Activated CD4-positive, alpha-beta T cell treated with anti-CD3 and anti-CD28 coated beads for 36 hours (primary cell): ENCODE measurements at places on chromosomes 13 and 19. TPM values are rescaled to one million over a fixed set of nuclear protein-coding genes. Genes with fewer than 3 reads are reported as not detected.

- DNase-seq: no peak
Measured at GRCh38 chr13:47945738-47946137, 55.3 kb downstream of the SUCLA2 start.

DNA sequence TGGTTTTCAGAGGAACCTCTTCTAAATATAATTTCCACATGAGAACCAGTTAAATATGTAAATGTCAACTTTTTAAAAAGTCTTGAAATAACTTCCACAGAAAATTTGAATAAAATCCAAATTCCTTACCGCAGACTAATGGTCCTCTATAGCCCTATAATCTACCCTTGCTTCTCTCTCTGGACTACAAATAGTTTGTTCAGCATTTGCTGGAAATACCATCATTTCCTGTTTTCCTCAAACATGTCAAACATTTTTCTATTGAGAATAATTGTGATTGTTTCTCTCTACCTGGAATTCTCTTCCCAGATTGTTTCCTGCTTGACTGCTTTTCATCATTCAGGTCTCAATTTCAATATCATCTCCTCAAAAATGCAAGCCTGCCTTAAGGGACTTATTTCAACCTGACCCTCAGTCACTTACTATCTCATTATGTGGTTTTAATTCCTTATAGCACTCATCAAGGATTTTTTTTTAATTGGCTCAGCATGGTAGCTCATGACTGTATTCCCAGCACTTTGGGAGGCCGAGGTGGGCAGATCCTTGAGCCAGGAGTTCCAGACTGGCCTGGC lies 898.9 kb upstream of the MIR17HG start:
- no peak for DNase-seq

GRCh38 chr13:48231080-48231479 lies 1.9 kb upstream of the ITM2B start:
- DNase-seq: no peak

DNA sequence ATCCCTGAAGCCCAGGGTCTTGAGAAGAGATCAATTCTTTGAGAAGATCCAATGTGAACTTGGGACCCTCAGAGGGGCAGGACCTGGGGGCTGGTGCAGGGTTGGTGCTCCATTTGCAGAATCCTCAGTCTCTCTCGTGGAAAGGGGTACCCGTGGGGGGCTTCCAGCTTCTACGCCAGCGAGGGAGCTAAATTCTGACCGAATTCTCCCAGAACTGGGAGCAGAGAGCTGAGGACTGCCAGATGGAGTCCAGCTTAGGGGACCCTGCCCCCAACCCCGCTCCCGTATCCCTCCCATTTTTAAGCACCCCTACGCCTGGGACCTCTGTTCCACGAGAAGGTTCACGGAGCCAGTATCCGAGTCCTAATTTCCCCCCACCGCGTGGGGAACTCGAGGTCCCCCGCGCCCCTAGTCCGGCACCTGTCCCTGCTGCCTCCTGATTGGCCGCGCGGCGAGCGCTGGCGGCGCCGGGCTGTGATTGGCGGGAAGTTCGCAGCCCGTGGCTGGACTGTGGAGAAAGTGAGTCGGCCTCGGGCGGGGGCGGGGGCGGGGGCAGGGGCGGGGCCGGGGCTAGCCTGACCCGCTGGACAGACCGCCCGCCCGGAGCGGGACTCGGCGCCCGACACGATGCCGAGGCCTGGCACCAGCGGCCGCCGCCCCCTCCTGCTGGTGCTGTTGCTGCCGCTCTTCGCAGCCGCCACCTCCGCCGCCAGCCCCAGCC lies 4.4 kb upstream of the LTBP4 start:
- peak; percentile 63 for DNase-seq

DNA sequence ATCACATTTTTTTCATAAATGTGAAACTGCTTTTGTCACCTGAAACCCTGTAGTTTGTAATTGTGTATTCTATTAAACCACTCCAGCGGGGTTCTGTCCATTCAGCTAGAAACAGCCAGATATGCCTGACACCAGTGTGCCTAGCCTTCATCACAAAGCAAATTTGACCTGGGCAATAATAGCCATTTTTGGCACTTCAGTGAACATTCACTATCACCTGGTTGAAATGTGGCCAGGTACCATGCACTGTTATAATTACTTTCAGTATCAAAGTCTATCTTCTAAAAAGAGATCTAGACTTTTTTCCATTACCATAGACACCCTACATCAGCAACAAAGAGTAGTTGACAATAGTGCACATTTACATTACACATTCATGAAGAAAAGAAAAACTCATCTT lies 64.5 kb downstream of the ZNF257 start:
- DNase-seq: no peak

GRCh38 chr13:26300140-26300539 lies 46.2 kb downstream of the CDK8 start:
- no peak for DNase-seq

- no peak for DNase-seq
Measured at GRCh38 chr19:3183721-3184641, 1.7 kb upstream of the NCLN start.

DNA sequence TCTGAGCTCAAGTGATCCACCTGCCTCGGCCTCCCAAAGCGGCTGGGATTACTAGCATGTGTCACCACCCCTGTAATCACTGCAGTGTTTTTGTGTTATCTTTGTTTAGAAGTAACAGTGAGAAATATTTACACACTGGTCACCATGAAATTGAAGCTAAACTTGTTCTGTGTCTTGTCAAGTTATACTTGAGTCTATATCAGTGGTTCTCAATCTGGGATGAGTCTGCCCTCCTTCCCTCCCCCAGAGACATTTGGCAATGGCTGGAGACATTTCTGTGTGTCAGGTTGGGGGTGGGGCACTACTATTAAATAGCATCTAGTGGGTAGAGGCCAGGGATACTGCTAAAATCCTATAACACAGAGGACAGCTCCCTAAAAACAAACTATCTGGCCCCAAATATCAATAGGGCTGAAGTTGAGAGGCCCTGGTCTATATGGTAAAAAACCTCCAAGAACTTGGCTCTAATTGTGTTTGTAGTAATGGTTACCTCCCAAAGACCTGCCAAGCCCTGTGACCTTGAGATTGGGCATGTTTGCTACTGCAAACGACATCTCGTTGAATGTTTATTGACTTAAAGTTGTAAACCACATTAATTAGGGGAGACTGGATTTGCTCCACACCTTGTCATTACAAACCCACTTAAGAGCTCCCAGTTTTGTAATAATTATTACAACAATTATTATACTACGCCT lies 6.9 kb downstream of the CTU1 start:
- DNase-seq: no peak

DNA sequence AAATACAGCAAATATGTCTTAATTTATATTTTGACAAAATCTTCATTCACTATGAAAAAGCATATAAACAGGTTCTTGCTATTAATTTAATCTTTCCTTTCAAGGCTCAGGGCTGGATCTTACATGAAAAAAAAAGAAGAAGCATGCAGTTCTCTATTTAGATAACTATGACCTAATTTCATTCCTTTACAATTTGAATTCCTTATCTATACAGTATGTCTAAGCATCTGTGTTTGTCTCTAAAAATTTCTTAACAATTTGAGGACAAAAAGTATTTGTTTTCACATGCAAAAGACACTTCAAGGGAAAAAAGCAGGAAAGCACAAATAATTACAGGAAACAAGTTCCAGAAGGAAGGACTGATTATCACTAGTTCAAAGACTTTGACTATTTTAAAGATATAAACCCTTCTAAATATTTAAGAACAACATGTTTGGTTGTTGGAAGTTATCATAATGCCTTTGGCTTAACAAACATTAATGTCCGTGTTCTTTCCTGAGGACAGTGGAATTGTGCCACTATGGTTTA lies 157.5 kb downstream of the TBC1D4 start:
- DNase-seq: no peak

DNA sequence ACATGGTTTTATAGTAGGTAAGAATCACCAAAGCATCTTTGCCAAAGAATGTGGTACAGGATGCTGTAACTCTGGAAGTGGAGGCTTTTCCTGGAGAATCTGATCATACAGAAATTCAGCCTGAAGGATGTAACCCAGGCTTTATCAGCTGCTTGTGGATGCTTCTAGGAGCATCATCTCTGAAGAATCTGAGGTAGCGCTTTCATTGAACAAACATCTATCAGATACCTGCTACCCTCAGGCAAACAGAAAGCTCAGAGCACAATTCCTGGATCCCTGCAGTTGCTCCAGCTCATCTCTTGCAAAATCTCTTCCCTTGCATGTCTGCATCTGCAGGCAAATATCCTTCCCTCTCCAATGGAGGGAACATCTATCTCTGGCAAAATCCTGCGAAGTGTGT lies 9.3 kb downstream of the FAM124A start:
- no peak for DNase-seq

DNA sequence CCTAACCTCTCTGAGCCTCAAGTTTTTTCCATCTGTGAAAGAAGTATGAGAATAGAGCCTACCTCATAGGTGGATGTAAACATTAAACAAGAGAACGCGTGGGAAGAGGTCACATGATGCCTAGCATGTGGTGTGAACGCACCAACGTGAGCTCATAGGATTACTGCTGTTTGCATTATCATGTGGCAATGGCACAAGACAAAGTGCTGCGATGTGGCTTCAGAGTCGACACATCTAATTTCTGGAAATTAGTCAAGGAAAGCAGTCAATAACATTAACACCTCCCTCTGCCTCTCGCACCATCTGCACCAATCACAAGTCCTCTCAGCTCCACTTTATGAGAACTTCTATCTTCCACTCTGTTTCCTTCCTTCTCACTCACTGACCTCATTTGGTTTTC lies 489.7 kb downstream of the COG6 start:
- DNase-seq: peak; percentile 80

DNA sequence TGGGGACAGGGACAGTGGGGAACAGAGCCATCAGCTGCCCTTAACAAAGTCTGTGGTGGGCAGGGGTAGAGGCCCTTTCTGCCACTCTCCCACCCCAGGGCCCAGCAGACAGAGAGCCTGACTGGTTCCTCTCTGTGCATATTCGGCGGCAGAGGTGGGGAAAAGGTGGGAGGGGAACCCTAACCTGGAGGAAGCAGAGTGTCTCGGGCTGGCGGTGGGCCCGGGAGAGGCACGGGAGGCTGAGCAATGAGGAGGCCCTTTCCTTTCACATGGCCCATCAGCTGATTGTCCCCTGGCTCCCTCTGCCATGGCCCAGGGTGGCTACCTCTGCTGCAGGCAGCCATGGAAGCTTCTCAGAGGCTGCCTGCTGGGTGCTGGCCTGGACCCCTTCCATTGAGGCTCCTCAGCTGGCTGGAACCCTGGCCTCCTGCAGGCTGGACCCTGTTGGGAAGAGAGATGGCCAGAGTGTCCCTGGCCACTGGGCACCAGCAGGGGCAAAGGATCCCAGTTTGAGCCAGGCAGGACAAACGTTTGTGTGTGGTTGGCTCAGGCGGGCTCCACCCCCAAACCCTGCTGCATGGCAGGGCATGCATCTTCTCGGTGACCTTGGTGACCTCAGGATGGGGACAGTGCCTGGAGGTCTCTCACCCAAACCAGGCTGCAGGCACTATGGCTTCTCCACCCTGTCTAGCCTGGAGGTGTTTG lies 202.8 kb upstream of the ZNF536 start:
- DNase-seq: no peak

DNA sequence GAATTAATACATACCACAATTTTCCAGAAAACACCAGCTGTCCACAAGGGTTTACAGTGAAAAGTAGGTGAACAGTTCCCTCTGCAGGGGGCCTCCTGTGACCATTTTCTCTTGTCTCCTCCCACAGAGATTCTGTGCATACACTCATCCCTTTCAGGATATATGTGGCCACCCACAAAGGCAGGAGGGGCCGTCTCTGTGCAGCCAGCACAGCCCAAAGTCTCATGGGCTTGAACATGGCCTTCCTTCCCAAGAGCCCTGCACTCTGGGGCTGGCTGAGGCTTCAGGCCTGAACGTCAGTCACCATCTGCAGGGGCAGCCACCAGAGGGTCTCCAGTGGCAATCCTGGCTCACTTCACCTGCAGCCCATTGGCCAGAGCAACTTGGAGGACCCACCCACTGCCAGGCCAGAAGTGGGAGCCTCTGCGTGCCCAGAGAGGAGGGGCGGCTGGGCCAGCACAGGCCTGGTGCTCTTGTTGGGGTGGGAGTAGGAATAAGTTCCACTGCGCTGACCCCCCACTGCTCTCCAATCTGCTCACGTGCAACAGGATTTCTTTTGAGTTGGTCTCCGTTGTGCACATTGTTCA lies 25.1 kb downstream of the TMEM161A start:
- peak; percentile 21 for DNase-seq

DNA sequence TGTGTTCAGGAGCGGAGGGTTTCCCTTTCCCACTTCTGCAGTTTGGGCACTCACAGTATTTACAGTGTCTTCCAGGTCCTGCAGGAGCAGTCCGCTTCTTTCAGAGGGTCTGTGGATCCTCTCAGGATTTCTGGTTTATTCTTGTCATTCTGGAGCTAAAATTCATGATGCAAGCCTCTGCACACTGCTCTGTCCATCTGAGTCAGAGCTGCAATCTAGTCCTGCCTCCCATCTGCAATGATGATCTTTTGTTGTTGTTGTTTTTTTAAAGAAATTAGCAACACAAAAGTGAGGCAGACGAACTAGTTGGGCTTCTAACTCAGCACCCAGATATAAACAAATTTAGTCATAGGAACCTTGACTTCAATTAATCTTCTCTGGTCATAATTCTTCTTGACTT lies 86.5 kb downstream of the DLEU7 start:
- no peak for DNase-seq

DNA sequence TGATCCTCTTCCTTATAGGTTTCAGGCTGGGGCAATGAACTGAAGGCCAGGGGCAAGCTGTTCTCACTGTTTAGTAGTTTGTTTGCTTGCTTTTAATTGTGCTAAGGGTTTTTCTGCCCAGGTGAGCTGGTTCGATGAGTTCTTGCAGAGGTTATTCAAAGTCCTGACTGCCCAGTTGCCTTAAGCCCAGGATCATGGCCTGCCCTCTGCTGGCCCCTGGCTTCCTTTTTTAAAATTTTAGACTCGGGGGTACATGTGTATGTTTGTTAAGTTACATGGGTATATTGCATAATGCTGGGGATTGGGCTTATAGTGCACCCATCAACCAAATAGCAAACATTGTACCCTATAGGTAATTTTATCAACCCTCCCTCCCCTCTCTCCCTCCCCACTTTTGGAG lies 65.7 kb downstream of the ZNF536 start:
- DNase-seq: no peak

DNA sequence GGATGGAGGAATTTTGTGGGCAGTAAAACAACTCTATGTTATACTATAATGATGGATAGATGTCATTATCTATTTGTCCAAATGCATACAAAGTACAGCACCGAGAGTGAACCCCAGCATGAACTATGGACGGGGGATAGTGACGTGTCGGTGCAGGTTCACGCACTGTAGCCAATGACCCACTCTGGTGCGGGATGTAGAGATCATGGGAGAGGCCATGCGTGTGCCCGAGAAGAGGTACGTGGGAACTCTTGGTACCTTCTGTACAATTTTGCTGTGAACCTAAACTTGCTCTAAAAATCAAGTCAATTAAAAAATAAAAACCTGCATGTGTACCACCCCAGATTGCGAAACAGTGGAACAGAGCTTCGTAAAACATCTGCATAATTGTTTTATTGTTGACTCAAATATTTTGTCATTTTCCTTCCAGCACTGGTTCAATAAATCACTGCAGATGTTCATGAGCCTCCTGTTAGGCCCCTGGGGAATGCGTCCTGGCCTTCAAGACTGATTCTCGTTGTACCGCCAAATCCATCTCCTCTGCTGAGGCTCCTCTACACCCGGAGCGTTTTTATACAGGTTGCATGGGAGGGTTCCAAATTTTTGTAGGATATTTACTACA lies 30.9 kb downstream of the COL4A1 start:
- no peak for DNase-seq

CYP4F8 gene
- not detected for total RNA-seq

FCHO1 gene
- 50.5 TPM for total RNA-seq

SIAH3 gene
- 0.18 TPM for total RNA-seq

ANGPTL4 gene
- total RNA-seq: 7.4 TPM

SLC25A41 gene
- total RNA-seq: 0.46 TPM

SEMA6B gene
- not detected for total RNA-seq

SHD gene
- total RNA-seq: not detected

LILRB5 gene
- not detected for total RNA-seq

SLC8A2 gene
- 0.11 TPM for total RNA-seq

CYP2A6 gene
- total RNA-seq: not detected
